ENCODE measurements at places on chromosomes 2 and 18.

- DNase-seq: no peak
Observed at GRCh38 chr2:74603282-74604000, 44.7 kb downstream of the M1AP start.

DNA sequence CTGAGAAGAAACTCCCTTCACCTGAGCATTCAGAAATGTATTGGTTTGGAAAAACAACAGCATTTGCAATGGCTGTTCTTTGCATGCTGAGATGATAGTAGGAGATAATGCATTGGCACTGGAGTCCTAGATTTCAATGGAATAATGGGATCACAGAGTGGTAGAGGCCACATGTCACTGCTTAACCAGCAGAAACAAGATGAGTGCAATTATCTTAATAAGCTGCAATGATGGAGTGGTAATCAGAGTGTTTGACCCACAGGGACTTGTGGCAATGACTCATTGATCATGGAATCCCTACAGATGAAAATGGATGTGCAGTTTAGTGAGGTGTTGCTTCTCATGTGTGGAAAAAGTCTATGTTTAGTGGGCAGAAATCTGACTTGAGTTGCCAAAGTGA is 218.8 kb upstream of the ZEB2 start:
- no peak for DNase-seq

DNA sequence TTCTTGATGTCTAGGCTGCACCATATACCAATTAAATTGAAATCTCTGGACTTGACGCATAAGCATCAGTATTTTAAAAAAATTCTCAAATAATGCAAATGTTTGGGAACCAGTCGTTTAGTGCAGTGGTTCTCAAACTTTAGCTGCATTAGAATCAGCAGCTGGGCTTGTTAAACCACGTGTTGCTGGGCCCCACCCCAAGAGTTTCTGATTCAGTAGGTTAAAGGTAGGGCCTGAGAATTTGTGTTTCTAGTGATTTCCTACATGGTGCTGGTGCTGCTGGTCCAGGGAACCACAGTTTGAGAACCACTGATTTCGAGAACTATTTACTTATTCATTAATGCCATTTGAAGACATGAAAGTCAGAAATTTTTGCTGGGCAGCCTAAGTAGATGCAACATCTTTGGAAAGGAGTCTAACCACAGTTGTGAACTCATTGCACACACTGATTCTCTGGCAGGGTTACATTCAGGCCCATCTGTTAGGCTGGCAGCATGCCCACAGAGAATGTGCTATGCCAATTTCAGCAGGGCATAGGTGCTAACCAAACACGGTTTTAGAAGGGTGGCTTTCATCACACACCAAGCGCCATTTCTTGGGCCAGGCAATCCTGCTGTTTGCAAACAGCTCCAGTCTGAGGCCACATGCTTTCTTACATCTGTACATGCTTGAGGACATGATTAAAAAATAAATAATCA is 26.4 kb upstream of the ATP5MC3 start:
- no peak for DNase-seq

DNA sequence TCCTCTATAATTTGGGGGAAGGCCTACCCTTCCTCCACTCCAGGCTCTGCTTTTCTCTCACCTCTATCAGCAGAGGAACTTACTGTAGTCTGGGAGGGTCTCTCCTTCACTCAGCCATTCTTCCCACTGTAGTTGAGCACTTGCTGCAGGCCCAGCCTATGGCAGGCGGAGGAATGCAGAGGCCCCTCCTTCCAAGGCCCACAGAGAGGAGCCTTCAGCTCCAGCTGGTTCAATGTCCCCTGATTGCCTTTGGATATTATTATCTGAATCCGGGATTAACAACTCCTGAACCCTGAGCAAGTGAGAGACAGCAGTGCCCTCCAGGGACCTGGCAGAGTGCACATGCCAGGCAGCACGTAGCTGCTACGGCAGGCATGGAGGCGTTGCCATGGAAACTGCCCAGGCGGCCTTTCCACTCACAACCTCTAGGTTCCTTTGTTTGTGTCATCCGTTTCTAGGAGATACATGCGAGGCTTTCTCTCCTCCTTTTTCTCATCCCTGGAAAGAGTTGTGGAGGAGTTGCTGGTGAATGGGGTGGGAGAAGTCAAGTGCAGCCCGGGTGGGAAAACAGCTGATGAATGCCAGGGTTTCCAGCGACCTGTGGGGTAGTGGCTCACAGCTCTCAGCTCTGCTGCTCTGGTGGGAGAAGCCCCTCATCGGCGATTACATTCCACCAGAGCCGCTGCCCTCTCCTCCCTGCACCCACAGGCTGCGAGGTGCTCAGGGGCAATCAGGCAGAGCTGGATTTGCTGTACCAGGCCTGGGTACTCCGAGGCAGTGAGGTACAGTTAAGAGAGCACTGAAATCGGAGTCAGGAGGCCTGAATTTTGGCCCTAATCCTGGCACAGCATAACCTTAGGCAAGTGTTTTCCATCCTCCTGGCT is 55.3 kb upstream of the HK2 start:
- DNase-seq: no peak

- DNase-seq: no peak
Observed at GRCh38 chr2:143333168-143333791, 204.1 kb downstream of the ARHGAP15 start.

Data from stimulated activated naive CD4-positive, alpha-beta T cell (primary cell).